ENCODE measurements at places on chromosomes 7 and 10.

DNA sequence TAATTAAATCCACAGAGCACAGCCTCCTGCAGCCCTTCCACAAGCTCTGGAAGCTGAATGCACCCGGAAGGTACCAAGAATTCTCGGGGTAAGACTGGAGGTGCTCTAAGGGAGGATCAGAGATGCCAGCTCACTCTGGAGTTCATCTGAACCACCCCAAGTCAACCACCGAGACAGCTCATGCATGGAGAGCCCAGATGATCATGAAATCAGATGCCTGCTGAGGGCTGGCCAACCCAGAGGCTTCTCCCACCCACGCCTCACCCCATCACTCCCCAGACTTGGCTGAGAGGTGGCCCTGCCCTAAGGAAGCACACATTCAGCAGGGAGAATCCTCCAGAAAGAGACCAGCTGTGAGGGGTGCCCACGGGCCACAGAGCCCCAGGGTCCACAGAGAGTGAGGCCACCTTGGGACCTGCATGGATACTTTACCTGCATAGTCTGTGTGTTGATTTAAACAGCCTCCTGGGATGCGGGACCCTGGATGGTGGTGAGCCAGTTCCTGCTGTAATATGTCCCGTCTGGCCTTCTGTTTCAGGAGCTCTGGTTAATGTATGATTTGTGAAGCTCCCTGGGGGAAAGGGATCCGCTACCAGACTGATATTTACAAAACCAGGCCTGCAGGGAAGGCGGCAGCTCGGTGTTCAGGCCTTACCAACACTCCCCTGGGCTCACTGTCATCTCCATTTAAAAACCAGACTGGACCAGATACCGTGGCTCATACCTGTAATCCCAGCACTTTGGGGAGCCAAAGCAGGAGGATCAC is 64.9 kb downstream of the INSIG1 start:
- DNase-seq, result no peak

GRCh38 chr7:91041901-91042484 is 222.2 kb upstream of the FZD1 start:
- DNase-seq, result no peak

DNA sequence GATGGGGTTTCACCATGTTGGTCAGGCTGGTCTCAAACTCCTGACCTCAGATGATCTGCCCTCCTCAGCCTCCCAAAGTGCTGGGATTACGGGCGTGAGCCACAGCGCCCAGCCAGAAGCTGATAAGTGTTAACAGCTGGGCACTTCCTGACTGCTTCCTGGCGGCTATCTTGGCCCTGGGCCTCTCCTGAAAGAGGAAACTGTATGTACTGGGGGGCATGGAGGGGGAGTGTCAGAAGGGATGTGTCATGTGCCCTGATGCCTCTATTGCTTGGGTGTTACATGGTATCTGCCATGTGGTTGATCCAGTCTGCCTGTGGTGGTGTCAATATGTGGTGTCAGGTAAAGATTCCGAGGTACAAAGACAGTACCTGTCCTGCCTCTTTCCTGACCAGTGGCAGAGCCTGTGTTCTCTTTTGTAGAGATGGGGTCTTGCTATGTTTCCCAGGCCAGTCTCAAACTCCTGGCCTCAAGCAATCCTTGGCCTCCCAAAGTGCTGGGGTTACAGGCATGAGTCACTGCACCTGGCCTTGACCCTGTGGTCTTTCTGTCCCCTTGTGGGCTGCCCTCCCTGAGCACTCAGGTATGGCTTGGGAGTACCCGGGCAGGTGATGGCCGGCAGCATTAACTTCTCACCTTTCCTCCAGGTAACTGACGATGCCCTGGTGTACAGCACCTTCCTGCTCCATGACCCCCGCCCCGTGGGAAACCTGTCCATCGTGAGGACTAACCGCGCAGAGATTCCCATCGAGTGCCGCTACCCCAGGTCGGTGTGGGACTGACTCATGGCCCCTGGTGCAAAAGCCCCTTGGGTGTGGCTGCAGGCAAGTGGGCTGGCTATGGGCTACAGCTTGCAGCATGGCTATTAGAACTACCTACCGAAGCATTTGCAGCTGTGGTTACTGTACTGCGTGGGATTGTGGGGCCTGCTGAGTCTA is 4.4 kb downstream of the ZP3 start:
- no peak for DNase-seq

DNA sequence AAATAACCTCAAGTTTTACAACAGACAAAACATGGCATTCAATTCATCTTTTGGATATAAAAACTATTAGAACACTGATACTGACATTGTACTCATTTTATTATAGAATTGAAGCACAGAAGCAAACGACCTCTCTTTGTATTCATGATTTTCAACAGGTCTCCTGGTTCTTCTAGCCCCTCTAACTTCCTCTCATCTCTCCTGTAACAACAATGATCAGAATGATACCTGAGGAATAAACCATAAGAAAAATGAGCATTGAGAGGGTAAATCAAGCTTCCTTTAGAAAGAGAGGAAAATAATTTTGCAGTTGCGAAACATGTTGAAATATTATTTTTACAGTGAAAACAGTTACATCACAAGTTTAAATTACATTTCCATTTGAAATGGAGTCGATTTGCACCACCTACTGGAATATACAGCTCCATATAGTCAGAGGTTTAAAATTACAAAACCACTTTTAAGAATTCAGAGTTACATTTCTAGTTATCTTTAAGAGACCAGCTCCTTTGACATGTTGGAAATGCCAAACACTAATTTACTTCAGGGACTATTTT is 17.5 kb upstream of the TEX36 start:
- no peak for DNase-seq

DNA sequence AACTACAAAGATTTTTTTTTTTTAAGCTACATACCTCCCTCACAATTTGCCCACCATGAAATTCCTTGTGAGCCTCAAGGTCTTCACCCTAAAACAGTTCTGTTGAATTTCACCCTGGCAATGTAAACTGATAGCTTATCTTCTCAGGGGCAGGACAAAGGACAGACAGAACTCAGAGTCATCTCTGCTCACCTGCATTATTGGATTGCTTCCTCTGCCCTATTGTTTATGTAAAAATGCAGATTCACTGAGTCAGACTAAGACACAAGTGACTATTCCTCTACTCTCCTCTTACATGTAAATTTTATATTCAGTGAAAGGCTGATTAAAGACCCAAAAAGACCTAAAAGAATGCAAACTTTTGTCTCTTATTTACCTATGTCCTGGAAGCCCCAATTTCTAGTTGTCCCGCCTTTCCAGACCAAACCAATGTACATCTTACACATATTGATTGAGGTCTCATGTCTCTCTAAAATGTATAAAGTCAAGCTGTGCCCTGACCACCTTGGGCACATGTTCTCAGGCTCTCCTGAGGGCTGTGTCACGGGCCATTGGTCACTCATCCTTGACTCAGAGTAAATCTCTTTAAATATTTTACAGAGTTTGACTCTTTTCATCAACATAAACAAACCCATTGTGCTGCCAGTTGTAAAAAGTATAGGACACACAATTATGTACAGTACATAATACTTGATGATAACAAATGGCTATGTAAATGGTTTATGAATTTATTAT is 440.2 kb downstream of the HTR7 start:
- no peak for DNase-seq

DNA sequence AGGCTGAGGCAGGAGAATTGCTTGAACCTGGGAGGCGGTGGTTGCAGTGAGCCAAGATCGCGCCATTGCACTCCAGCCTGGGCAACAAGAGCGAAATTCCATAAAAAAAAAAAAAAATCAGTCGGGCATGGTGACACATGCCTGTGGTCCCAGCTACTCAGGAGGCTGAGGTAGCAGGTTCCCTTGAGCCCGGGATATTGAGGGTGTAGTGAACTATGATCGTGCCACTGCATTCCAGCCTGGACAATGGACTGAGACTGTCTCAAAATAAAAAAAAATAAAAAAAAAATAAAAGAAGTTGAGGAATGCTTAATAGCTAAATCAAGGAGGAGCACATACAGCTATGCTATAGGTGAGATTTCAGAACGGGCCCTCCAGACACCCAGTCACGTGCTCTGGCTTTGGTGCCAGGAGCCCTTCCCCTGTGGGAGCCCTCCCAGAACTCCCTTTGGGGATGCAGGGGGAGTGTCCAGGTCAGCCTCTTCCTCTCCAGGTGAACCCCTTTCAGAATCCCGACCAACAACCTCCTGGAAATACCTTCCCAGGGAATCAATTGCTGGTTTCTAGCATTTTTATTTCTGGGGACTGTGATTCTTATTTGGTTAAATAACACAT is 42.9 kb upstream of the CTBP2 start:
- DNase-seq, result no peak

DNA sequence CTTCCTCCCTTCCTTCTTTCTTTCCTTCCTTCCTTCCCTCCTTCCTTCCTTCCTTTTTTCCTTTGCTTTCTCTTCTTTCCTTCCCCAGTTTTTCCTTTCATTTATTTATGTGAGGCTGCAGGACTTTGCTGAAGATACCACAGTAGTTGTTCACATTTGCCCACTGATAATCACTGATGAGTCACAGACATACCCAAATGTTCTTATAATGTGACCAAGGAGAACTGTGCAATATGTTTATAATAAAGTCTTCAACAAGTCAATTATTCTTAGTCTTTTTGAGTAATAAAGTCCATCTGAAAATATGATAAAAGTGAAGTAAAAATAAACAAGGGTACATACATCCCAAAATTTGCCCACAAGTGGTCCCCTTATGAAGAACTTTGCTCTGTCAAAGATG is 159.7 kb downstream of the GNAI1 start:
- no peak for DNase-seq

- DNase-seq, result no peak
Measured at GRCh38 chr10:47225219-47225927, 74.6 kb upstream of the GDF10 start.

DNA sequence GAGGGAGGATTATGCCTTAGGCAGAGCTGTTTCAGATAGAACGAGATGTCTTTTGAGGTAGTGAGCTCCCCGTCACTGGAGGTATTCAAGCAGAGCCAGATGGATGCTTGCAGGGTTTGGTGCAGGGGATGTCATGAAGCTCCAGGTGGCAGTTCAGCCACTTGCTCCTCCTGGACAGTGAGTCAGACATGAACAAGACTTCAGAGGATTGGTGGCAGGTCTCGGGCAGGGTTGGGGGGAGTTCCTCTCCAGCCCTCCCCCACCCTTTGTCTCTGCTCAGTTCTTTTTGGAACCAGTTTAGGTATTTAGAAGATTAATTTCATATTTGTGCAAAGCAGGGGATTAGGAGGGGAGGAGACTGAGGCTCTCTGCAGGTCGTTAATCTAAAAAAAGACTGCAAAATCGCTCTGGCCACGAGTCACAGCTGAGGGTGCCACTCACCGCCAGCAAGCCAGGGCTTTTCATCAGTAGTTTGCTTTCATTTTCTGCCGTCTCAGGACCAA is 21.5 kb upstream of the MYL10 start:
- DNase-seq, result no peak

GRCh38 chr10:62735464-62736167 is 68.9 kb upstream of the ADO start:
- DNase-seq, result no peak

DNA sequence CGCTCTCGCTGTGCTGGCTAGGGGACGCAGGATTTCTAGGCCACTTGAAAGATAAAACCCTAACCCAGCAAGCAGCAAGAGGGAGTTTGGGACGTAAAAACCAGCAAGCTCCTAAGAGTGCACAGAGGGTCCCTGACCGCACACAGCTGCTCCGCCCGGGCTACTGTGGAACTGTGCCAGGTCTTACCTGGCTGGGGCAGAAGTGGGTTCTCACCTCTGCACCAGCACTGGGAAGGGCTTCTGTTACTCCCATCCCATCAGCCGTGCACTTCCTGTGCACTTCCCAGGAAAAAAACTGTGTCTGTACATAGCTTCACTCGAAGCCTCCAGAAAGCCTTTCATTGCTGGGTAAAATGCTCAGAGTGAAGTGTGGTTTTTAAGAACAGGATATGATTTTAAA is 45.9 kb upstream of the PTF1A start:
- no peak for DNase-seq

DNA sequence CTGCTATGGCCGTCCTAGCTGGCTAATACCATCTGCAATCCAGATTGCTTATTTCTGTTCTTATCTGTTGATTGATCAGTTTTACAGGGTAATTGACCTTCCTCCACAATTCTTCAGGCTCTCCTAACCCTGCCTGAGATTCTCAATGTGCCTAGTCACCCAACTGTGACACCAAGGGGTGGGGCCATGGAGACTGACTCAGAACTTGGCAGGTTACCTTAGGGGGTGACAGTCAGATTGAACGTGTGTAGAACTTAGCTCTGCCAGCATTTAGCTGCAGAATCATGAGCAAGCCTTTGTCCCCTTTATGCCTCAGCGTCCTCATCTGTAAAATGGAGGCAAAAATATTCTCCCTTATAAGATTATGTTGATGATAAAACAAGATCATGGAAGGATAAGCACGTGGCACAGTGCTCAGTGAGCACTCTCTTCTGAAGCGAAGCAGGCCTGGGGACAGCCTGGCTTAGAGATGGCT is 19.1 kb upstream of the LEP start:
- DNase-seq, result no peak

GRCh38 chr7:47622946-47623640 is 41.2 kb upstream of the TNS3 start:
- DNase-seq, result no peak

DNA sequence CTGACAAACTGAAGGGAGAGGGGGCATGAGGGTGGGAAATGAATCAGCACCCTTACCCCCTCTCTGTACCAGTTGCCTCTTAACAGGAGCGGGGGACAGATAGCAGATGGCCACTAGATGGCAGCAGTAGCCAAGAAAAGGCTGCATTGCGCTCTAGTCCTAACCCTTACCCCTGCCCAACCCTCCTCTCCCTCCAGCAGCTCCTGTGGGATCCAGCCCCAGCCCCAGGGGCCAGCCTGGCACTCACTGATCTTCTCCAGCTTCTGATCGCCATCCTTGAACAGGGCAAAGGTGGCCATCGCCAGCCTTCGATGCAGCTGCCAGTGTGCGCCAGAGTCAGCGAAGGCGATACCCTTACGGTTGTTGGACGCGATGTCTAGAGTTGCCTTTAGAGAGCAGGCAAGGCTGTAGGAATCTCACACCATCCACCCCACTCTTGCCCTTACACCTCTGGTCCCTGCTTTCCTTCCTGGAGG is 2.2 kb downstream of the CYP17A1 start:
- peak; percentile 73 for DNase-seq

DNA sequence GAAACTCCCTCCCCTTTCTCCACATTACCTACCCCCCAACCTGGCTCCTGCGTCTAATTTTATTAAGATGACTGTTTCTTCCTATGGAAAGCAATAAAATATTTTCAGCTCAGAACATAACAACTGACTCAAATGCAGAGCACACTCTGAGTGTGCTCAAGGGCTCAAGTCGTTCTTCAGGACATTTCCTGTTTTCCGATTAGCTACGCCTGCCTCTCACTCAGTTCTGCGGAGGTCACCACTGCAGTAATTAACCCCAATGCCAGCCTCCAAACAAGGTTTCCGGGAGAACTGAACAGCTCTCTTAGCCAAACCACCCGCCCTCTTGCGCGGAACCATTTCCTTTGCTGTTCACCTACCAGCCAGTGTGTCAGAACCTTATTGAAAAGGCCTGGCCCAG is 19.3 kb downstream of the MYOF start:
- DNase-seq, result peak; percentile 10

All from CD4-positive, alpha-beta T cell treated with Interferon alpha-2 for 1 hour (primary cell).